ENCODE measurements at places on chromosomes 3 and 15.

DNA sequence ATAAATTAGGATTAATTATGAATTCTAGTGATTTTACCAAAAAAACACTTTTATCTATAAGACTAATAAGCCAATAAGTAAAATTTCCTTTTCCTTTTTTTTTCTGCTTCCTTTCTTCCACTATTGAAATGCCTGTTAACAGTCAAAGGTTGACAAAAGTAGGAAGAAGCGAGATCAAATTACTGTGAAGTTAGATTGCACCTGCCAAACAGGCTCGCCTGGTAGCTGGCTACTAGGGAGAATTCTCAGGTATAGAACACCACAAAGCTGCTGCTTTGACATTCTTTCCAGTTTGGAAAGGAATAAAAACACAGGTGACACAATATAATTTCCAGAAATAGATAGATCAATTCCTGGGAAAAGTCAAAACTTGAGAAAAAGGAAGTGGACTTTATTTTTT is 749.0 kb downstream of the NSUN3 start:
- no peak for DNase-seq

- no peak for DNase-seq
These were observed 4.8 kb downstream of the C3orf52 start for GRCh38 chr3:112090887-112091586.

DNA sequence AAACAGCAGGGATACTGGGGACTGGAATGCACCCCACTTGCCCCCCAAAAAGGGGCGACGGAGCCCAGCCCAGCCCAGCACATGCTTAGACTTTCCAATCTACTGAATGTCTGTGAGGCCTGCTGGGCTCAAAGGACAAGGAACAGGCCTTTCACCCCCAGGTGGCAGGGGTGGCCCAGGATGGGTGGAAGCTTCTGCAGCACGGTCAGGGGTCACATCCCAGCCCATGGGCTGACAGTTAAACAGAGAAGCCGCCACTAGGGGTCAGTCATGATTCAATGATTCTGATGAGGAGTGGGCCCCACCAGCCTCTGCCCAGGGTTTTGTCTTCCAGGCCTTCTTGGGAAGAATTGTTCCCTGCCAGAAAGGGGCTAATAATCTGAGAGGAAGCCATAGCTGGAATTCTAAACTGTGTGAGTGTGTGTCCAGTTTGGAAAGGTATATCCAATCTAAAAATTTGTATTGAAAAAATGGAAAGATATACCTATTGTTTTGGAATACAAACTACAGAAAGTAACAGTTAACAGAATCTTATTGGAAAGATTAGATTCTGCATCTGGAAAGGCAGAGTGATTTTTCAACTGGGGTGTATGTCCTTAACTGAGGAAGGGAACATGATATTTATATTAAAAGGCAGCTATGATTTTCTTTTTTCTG is 2.2 kb downstream of the CHRNB4 start:
- DNase-seq: no peak

DNA sequence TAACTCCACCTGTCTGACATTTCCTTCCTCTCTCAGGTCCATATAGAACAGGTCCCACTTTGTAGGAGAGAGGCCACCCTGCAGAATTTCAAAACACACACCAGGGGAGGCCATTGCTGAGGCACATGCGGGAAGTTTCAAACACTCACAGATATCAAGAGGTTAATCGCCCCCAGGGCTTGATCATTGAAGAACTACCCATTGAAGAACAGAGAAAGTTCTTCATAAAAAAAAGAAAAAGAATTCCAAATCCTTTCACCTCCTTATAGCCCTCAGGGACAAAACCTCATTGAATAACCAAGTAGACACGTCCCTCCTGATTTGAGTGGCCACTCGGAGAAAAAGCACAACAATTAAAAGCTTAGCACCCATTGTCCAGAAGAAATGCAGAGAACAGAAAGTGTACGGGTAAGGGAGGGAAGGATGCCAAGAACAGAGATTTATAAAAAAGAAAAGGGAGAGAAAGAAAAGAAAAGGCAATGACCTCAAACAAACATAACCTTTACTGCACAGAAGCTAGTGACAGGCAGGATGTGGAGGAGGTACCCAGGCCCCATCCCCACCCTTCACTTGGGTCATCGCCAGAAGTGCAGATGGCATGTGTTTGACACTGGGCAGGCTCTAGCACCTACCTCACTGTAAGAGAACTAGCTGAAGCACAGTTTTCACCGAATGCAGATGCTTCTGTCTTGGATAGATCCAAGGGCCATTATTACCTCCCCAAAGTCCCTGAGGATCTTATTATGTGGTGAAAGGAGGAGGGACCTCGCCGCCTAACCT is 112.3 kb upstream of the HES1 start:
- no peak for DNase-seq

DNA sequence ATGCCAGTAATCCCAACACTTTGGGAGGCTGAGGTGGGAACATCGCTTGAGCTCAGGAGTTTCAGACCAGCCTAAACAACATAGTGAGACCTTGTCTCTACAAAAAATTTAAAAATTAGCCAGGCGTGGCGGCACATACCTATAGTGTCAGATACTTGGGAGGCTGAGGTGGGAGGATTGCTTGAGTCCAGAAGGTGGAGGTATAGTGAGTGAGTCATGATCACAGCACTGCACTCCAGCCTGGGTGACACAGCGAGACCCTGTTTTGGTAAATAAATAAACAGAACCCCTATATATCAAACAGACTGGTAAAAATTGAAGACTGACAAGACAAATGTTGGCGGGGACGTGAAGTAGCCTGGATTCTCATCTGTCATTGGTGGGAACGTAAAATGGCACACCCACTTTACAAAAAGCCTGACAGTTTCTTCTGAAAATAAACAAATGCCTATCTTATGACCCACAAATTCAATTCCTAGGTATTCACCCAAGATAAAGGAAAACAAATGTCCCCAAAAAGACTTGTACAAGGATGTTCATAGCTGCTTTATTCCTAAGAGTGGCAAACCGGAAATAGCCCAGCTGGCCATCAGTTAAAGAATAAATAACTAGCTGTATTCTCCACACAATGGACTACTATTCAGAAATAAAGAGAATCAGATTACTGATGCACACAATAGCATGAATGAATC is 47.0 kb upstream of the GK5 start:
- no peak for DNase-seq

Measured in fibroblast of skin of left quadriceps (primary cell).